Fibroblast of lung (primary cell): ENCODE measurements at places on chromosomes 12 and 14.

DNA sequence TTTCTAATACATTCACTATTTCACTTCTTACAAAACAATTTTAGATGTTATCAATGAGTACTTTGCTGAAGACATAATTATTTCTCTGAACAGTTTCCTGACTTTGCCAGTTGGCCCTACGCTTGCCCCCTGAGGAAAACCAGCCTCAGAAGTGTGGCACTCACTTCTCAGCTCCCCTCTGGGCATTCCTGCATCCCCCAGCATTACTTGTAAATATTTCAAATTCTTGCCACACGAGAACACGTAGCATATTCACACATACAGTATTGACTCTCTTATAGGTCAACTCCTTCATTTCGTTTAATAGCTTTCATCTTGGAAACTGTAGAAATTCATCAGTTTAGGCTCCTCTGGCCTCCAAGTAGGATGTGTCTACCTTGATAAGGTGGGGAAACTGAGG lies 65.2 kb downstream of the OTX2 start:
- DNase-seq, result no peak

GRCh38 chr14:99230208-99231151 lies 41.5 kb downstream of the BCL11B start:
- DNase-seq, result no peak

DNA sequence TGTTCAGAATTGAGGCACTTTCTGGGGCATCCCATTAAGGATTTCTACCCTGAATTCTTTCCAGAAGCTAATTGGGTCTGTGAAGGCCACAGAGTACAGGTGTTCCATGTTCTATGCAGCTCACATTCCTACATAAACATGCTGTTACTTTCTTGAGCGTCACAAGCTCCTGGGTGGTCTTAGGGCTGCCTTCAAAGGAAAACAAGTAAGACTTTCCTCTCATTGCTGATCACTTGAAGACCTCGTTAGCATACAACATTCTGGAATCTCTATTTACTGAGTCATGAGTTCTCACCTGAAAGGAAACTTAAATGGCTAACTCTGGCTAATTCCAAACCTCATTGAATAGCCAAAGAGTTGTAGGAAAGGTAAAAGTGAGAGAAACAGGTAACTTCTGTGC lies 63.0 kb upstream of the HMGA2 start:
- DNase-seq, result no peak

DNA sequence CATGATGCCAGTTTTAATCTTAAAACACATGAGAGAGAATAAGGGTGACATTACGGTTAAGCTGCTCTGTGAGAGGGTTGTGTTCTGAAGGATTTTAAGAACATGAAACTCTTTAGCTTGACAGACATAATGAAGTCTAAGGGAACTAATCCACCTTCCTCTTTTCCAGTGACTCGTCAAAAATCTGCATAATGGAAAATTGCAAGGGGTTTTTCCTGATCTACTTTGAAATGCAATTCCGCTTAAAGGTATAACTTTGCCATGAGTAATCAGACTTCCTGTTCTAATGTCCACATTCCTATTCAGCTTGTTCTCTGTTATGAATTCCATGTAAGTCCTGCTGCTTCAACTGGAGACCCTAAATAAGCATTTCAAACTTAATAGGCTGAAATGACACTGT lies at the start of gene ZNF705A:
ZNF705A (plus strand) TSS at position 171 of the 400 bp plus-strand sequence. CDS start 15,611 bp downstream, outside the sequence.
- DNase-seq, result peak; percentile 35

DNA sequence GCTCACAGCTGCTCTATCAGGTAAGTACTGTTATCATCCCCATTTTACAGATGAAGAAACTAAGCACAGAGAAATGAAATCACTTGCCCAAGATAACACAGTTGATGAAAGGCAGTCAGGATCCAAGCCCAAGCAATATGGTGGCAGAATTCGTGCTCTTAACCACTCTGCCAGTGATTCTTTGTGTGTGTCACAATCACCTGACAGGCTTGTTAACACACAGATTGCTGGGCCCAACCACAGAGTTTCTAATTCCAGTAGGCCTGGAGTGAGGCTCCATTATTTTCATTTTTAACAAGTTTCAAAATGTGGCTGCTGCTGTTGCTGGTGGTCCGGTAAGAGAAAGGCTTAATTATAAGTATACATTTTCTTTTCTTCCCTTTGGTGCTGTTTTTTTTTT lies 134.2 kb downstream of the TGFB3 start:
- no peak for DNase-seq

- DNase-seq, result no peak
These were observed 35.6 kb downstream of the BMP4 start for GRCh38 chr14:53921027-53921426.

GRCh38 chr12:110312581-110313360 lies 31.7 kb downstream of the ATP2A2 start:
- DNase-seq, result peak; percentile 66
